ENCODE measurements at places on chromosomes 7 and 10. TPM values are rescaled to one million over a fixed set of nuclear protein-coding genes. Genes with fewer than 3 reads are reported as not detected.

The CH25H gene
- total RNA-seq = 0.56 TPM

GRCh38 chr10:90245623-90246022 lies 544.2 kb downstream of the KIF20B start:
- H3K27ac ChIP-seq = no peak overlapping the region
- no peak overlapping the region for H3K4me3 ChIP-seq
- no peak for DNase-seq
- H3K36me3 ChIP-seq = no peaks in the 10 kb centered on the region

DNA sequence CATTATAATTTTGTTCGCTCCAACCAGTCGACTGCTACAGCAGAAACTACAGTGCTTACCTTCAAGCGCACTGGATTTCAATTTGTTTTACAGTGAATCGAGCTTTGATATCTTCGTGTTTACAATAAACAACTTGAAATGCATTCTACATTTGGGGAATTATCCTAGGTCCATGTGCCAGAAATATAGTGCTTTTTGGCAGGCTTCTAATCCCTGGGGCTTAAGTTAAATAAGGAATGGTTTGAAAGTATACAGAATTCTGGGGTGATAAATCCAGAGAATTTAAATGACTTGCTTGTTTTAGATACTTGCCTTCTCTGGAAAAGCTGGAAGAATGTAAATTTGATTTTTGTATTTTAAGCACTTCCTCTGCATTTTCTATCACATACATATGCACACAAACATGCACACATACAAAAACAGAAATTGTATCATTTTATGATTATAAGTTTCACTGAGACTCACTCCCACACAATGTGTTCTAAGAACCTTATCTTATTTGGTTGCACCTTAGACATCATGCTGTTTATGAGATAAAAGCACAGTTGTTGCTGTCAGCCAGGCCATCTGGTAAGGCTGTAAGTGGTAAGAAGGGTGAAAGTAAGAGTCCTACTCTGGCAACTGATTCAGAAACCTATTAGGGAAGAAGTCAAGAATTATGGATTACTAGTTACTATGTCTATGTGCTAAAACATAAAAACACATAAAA lies 347.2 kb upstream of the KCND2 start:
- DNase-seq = no peak
- H3K36me3 ChIP-seq = no peaks in the 10 kb centered on the region
- H3K4me1 ChIP-seq = no peaks in the 10 kb centered on the region
- no peaks in the 10 kb centered on the region for H3K27me3 ChIP-seq

DNA sequence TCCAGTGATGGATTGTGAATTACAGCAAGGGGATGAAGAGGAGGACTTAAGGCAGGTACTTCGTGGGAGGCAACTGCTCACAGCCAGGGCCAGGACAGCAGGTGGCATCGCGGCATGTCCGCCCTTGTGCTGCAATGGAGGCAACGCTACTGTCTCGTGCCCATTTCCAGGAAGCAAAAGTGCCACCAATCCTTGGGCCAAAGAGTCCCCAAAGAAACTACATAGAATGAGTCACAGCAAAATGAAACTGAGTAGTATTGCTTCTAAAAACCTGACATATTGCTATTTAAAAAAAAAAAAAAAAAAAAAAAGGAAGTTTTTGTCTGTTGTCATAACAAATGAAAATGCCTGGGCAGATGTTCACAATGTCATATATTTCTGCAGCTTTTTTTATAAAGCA lies 46.6 kb downstream of the RSU1 start:
- H3K4me3 ChIP-seq = no peak overlapping the region
- no peaks in the 10 kb centered on the region for H3K4me1 ChIP-seq
- H3K36me3 ChIP-seq = no peaks in the 10 kb centered on the region

The UNCX gene
- 1.9 TPM for total RNA-seq

The ADARB2 gene
- 0.17 TPM for total RNA-seq

DNA sequence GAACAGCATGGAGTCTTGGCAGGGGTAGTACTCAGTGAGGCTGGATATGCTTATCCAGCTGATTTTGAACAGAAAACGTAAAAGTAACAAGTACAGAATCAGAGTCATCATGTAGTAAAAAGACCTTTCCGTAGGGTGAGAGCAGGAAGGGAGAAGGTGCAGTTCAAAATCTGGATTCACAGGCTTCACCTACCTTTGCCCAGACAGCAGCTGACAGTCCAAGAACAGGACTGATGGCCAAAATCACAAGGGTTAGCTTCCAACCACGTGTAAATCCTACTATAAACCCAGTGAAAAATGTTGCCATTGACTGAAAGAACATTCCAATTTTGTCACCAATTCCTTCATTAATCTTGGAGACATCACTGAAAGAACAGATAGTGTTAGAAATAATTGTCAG lies 34.8 kb downstream of the ABCB1 start:
- no peak overlapping the region for H3K27ac ChIP-seq
- H3K4me1 ChIP-seq = no peaks in the 10 kb centered on the region
- H3K4me3 ChIP-seq = no peak overlapping the region
- no peak for DNase-seq
- H3K27me3 ChIP-seq = peaks cover 21% of the 10 kb centered on the region
- no peaks in the 10 kb centered on the region for H3K36me3 ChIP-seq
